ENCODE measurements at places on chromosomes 3 and 15. TPM values are rescaled to one million over a fixed set of nuclear protein-coding genes. Genes with fewer than 3 reads are reported as not detected.

CHCHD6 gene
- 30.2 TPM for total RNA-seq

JAGN1 gene
- total RNA-seq: 30.5 TPM

ACP3 gene
- 9.1 TPM for total RNA-seq

SERPINI1 gene
- total RNA-seq: 10.7 TPM

DLL4 gene
- 6.2 TPM for total RNA-seq

RASL12 gene
- 0.40 TPM for total RNA-seq

GRCh38 chr3:159854500-159855124 is 134.0 kb upstream of the IL12A start:
- peak overlapping the region; percentile 73 for H3K27ac ChIP-seq
- peaks cover 2% of the 10 kb centered on the region for H3K36me3 ChIP-seq
- H3K4me3 ChIP-seq: no peak overlapping the region
- no peaks in the 10 kb centered on the region for H3K27me3 ChIP-seq
- no peak for DNase-seq
- peaks cover 25% of the 10 kb centered on the region for H3K4me1 ChIP-seq

- peaks cover 71% of the 10 kb centered on the region for H3K4me1 ChIP-seq
- H3K27me3 ChIP-seq: no peaks in the 10 kb centered on the region
- peak overlapping the region; percentile 94 for H3K27ac ChIP-seq
- peak overlapping the region; percentile 57 for H3K4me3 ChIP-seq
- peaks cover 3% of the 10 kb centered on the region for H3K36me3 ChIP-seq
- DNase-seq: no peak
Measured at GRCh38 chr3:71245971-71246880, 337.3 kb downstream of the FOXP1 start.

DNA sequence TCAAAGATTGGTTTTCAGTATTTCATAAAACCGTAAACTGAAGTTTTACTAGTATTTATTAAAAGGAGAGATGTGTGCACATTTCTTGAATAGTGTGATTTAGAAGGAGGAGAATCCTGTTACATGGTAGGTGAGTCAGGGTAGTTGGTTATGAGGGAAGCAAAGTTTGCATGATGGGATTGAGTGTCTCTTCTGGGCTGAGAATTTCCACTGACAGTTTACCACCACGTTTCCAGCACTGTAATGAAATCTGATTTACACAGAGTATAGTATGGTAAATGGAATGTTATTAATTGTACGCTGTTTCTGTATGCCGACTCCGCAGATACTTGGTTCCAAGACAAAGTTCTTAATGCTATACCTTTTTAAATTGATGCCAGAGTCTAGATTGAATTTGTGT is 1.6 kb downstream of the NECTIN3 start:
- peak overlapping the region; percentile 96 for H3K4me3 ChIP-seq
- no peaks in the 10 kb centered on the region for H3K27me3 ChIP-seq
- no peaks in the 10 kb centered on the region for H3K36me3 ChIP-seq
- peak overlapping the region; percentile 93 for H3K27ac ChIP-seq

- H3K36me3 ChIP-seq: no peaks in the 10 kb centered on the region
- no peak overlapping the region for H3K4me3 ChIP-seq
- no peak for DNase-seq
- H3K27ac ChIP-seq: no peak overlapping the region
- peaks cover 63% of the 10 kb centered on the region for H3K27me3 ChIP-seq
- H3K4me1 ChIP-seq: no peaks in the 10 kb centered on the region
Measured at GRCh38 chr15:69760258-69760845, 307.7 kb downstream of the RPLP1 start.

- H3K4me1 ChIP-seq: peaks cover 10% of the 10 kb centered on the region
- peaks cover 19% of the 10 kb centered on the region for H3K27me3 ChIP-seq
- no peak overlapping the region for H3K4me3 ChIP-seq
- no peak overlapping the region for H3K27ac ChIP-seq
Measured at GRCh38 chr3:113218011-113218680, 6.8 kb downstream of the BOC start.

DNA sequence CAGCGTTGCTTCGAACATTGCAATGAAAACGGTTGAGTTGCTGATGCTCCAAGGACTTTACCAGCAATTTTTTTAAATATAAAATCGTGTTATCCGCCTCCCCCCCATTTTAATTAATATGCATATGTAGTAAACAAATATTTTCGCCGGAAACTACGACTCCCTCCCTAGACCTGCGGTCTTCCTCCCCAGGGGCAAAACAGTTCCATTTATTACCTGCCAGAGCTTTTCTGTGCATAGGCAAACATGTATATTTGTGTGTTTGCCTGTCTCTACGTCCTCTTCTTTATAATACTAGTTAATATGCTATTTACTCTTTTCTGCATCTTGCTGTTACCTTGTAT is 593 bp upstream of the RSL24D1 start:
- H3K36me3 ChIP-seq: peaks cover 2% of the 10 kb centered on the region
- DNase-seq: no peak
- peaks cover 11% of the 10 kb centered on the region for H3K4me1 ChIP-seq
- no peaks in the 10 kb centered on the region for H3K27me3 ChIP-seq

GRCh38 chr3:147099076-147099475 is 307.3 kb downstream of the ZIC4 start:
- DNase-seq: no peak
- H3K36me3 ChIP-seq: no peaks in the 10 kb centered on the region
- no peak overlapping the region for H3K4me3 ChIP-seq
- H3K27me3 ChIP-seq: no peaks in the 10 kb centered on the region
- no peak overlapping the region for H3K27ac ChIP-seq
- H3K4me1 ChIP-seq: no peaks in the 10 kb centered on the region

DNA sequence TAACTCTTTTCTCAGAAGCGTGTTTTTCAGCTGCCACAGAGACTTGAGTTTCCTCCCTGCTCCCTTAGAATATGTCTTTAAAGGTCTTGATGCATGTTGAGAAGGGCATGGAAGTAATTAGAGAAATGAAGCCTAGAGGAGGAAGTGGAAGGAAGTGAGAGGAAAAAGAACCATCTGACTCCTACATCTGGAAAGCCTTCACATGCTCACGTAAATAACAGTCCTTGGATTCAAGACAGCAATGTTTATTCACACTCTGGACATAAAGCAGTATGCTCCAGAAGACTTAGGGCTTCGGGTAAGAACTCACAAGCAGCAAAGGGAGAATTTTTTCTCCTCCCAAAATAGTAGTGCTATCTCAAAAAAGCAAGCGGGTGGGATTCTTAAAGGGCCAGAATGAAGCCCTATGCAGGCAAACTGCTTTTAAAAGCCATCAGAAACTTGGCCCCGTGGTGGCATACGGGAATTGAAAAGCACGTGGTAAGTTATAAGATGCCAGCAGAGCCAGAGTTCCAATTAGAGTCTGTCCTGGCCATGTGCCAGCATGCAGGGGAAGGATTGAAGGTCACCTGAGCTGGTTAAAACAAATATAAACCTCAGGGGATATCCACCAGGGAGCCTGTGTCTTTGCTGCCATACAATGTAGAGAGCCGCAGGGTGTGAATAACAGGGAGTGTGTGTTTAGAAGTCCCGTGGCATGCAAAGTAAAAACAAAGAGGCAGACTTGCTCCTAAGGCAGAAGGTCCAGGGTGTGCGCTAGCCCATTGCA is 380.8 kb upstream of the NDN start:
- no peaks in the 10 kb centered on the region for H3K4me1 ChIP-seq
- H3K36me3 ChIP-seq: no peaks in the 10 kb centered on the region

DNA sequence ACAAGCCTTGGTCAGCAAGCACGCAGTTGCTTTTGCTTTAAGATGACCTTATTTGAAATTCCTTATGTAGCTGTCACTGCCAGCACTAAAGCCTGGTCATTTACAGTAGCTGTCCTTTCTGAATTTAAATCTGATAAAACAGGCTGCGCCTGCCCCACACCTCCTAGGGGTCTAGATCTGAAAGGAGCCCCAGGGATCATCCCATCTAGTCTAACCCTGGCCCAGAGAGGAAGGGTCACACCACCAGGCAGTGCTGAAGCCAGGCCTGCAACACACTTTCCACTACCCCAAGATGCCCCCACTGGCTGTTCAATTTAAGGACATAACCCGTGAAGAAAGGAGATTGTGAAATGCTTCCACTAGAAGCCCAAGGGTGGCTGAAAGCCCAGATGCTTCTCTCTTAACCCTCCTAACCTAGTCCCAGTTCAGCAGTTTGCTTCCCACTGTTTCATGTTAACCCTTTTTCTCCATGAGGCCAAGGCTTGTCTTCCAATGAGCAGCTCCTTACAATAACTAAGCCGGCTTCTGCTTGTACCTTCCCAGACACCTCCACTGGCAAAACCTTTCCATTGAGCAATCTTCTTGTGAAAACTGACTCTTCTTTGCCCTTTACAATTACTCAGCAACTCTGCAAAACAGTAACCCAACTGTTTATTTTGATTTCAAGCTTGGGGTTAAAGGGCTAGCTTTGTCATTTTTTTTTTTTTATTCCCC is 198.9 kb upstream of the LPP start:
- peaks cover 18% of the 10 kb centered on the region for H3K27me3 ChIP-seq
- H3K4me3 ChIP-seq: no peak overlapping the region
- no peak overlapping the region for H3K27ac ChIP-seq
- H3K36me3 ChIP-seq: no peaks in the 10 kb centered on the region
- no peaks in the 10 kb centered on the region for H3K4me1 ChIP-seq
- DNase-seq: no peak

- DNase-seq: no peak
- H3K36me3 ChIP-seq: peaks cover 37% of the 10 kb centered on the region
- no peaks in the 10 kb centered on the region for H3K27me3 ChIP-seq
- no peak overlapping the region for H3K4me3 ChIP-seq
Measured at GRCh38 chr3:134357914-134358811, 16.1 kb downstream of the AMOTL2 start.

DNA sequence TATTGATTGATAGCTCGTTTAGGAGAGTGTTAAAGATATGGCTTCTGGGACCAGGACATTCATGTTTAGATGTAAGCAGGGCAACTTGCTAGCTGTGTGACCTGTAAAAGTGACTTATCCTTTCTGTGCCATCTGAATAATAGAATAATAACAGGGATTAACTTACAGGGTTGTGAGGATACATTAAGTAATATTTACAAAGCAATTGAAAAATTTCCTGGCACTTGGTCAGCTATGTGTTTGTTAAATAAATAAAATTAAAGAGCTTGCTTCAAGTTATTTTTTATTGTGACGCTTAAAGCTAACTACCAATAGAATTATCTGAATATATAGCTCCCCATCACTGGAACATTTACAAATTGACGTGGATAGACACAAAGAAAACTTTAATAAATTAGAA is 287.9 kb upstream of the CDIN1 start:
- no peaks in the 10 kb centered on the region for H3K36me3 ChIP-seq
- DNase-seq: no peak
- H3K4me1 ChIP-seq: peaks cover 5% of the 10 kb centered on the region
- no peaks in the 10 kb centered on the region for H3K27me3 ChIP-seq
- no peak overlapping the region for H3K4me3 ChIP-seq
- no peak overlapping the region for H3K27ac ChIP-seq

GRCh38 chr3:171028025-171028778 is 1.7 kb upstream of the SLC2A2 start:
- peaks cover 29% of the 10 kb centered on the region for H3K4me1 ChIP-seq
- DNase-seq: no peak
- no peaks in the 10 kb centered on the region for H3K36me3 ChIP-seq
- no peak overlapping the region for H3K4me3 ChIP-seq
- no peak overlapping the region for H3K27ac ChIP-seq

- no peak overlapping the region for H3K27ac ChIP-seq
- no peak overlapping the region for H3K4me3 ChIP-seq
- peaks cover 3% of the 10 kb centered on the region for H3K27me3 ChIP-seq
- peaks cover 2% of the 10 kb centered on the region for H3K4me1 ChIP-seq
Measured at GRCh38 chr3:33144433-33144832, 30.6 kb downstream of the CRTAP start.

GRCh38 chr3:353191-353739 is 156.7 kb downstream of the CHL1 start:
- H3K36me3 ChIP-seq: peaks cover 3% of the 10 kb centered on the region
- no peak overlapping the region for H3K27ac ChIP-seq
- H3K4me3 ChIP-seq: no peak overlapping the region
- H3K4me1 ChIP-seq: peaks cover 4% of the 10 kb centered on the region
- H3K27me3 ChIP-seq: peaks cover 3% of the 10 kb centered on the region

DNA sequence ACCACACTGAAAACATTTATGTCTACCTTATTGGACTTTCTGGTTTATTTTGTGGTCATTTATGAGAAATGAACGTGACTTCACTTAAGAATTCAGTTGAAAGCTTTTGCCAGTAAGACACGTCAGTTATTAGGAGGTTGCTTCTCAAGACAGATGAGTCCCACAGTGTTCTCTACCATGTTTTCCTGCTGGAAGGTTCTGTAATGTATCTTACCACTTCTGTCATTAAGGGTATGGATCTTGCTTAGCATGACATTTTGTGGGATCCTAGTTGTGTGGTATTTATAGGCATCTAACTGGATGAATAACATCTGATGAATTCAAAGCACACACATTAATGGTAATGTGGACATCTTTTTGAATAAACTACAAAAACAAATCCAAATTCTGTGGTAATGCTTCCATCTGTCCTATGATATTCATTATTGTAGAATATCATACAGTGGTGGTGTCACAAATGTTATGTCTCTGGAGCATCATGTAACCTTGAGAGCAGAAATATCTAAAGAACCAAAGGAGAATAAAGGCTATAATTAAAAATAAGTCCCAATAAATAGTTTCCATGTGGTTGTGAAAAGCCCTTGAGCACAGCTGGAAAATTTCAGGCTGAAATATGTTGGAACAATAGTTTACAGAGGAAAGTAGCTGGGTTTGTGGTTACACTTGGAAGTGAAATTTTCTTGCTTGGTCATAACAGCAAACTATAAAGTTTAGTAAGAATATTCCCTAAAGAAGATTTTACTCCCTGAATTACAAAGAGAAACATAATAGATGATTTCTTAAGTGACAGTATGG is 61.5 kb downstream of the C3orf38 start:
- no peaks in the 10 kb centered on the region for H3K36me3 ChIP-seq
- no peaks in the 10 kb centered on the region for H3K4me1 ChIP-seq
- H3K27ac ChIP-seq: no peak overlapping the region
- no peak overlapping the region for H3K4me3 ChIP-seq

DNA sequence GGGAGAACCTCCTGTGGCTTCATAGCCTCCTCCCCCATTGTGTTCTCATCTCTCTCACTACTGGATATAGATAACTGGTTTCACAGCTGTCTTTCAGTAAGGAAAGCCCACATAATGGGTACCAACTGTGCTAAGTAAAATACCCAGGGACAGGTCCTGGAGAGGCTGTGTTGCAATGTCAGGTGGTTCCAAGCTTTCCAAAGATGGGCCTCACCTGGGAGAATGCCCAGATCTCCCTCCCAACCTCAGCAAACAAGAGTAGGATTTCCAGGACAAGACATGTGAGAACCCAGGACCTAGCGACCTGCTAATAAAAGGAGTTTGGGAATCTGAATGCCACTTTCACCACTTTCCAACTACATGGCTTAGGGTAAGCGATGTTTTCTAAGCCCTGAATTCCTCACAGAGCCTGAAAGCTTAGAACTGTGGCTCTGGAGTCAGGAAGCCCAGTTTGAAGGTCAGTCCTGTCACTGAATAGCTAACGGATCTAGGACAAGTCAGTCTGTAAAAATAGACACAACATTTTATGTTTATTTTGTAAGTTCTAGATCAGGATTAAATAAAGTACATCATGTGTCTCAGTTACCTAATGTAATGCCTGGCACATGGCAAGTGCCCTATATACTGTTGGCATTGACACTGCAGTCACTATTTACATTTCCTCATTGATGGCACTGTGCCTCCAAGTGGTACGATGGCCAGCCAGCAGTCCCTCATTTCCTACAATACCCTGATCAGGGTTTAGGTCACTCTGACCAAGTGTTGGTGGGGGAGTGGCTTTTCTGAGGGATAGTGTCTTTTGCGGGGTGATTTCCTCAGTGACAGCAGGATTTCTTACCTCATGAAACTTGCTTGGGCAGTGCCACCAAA is 11.9 kb downstream of the CERS3 start:
- H3K36me3 ChIP-seq: no peaks in the 10 kb centered on the region
- no peak overlapping the region for H3K4me3 ChIP-seq
- no peaks in the 10 kb centered on the region for H3K27me3 ChIP-seq
